IPS DF 6.9 (cell line): ENCODE measurements at places on chromosomes 13 and 19.
A peak's percentile ranks its signal among the peaks of the same experiment; 100 is the strongest.

GRCh38 chr13:97911311-97912138 lies 42.0 kb upstream of the IPO5 start:
- peak; percentile 27 for DNase-seq

DNA sequence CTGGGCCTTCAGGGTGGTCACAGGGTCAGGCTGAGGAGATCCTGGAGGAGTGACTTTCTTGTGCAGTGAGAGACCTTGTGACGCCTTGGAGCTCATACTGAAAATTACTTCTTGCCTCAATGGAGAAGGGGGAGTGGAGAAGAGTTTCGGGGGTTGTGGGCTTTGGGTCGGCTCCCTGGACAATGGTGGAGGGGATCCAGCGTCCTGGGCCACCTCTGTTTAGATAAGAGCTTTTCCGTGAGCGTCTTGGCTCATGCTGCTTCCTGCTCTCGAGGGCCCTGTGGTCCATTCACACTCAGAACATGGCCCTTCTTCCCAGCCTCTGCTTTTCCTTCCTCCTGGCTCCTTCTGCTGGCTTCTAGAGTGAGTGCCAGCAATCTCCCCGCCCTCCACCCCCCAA lies 81.9 kb downstream of the FLT1 start:
- DNase-seq, result no peak

DNA sequence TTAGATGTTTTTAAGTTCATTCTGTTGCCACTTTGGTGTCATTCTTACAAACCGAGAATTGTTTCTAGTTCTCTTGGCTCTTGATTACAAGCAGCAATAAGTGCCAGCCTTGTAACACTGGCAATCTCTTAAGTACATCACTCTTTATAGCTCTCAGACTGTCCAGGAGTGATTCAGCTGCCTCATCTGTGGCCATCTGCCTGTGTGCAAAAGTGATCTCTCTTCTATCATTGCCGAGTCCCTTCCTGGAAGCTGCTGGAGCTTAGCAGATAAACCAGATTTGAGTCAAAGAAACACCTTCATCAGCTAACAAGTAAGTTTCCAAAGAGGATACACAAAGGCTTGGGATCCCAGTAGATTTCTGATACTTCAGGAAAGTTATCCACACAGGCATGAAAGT lies 23.2 kb downstream of the STOML3 start:
- no peak for DNase-seq

GRCh38 chr19:10544242-10544752 lies 593 bp downstream of the ATG4D start:
- DNase-seq, result no peak

DNA sequence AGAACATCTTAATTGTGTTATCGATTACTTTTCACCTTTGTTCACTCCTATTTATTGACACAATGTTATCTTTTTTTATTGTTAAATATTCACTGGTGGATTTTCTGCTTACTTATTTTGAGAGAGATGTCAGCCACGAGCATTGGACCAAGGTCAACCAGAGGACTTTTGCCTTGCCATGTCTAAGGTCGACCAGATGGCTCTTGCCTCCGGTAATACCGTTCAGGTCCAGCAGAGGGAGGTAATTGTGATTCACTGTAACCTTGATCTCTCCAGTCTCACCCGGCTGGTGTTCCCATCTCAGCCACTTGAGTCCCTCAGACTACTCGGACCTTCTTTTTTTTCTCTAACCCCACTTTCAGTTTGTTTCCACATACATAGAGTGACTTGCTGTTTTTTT lies 1438.1 kb downstream of the UQCRFS1 start:
- DNase-seq, result no peak

DNA sequence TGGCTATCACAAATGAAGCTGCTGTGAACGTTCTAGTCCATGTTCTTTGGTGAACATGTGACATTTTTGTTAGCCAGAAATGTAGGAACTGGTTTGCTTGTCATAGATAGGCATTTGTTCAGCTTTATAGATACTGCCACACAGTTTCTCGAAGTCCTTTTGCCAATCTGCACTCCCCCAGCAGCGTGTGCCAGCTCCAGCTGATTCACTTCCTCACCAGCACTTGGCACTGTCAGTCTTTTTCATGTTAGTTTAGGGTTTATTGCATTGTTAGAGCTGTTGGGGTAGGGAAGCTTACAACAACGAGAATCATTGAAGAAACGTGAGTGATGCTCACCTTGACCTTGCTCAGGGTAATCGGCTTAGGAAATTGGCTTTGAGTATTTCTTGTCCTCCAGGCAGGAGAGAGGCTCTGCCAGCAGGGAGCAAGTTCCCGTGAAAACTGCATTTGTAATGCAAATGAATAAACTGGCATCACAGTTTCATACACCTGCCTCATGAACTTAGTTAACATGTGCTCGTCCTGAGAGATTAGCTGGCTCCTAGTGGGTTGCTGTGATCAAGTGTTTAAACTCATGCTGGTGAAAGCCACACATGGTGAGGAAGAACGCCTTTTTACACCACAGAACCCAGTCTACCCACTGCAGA lies 83.9 kb downstream of the ING1 start:
- no peak for DNase-seq

DNA sequence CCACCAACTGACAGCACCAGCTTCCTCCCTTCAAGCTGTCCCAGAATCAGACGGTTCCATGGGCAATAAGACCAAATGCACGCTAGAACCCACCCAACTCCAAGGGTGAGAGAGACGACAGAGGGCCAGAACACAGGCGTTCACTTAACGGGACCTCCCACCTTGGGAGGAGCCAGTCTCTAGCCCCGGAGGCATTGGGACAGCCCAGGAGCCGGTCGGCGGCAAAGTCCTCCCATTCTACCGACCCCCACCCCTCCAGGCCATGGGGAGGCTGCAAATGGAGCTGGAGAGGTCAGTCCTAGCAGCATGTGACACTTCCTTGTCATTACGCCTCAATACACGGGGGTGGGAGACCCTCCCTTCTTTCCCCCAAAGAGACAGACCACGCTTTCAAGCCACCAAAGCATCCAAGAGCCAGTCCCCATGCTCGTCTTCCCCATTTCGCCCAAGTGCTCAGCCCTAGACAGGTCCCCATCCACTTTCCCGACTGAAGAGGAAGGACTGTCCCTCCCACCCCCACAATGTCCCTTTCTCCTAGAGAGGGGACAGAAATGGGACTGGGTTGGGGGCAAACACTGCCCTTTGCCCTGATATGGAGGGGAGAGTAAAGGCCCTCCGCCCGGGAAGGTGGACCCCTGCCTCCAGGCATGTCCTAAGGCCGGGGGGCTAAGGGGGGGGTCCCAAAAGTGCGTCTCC lies 964 bp downstream of the KHSRP start:
- DNase-seq, result no peak

- DNase-seq, result no peak
Observed at GRCh38 chr19:3767050-3767449, 4.6 kb downstream of the MRPL54 start.
